SK-N-SH (cell line): ENCODE measurements at places on chromosomes 1 and 21. TPM values are rescaled to one million over a fixed set of nuclear protein-coding genes. Genes with fewer than 3 reads are reported as not detected.

Gene LCE7A
- polyA plus RNA-seq: not detected in 2 replicates

Gene GPR25
- not detected in 2 replicates for polyA plus RNA-seq

Gene S100A1
- 0.18 TPM in 1 of 2 replicates, not detected in the other for polyA plus RNA-seq

Gene UBE2U
- not detected in 2 replicates for polyA plus RNA-seq

Gene PLD5
- 0.08 and 0.11 TPM in 2 replicates for polyA plus RNA-seq

Gene TPTE
- polyA plus RNA-seq: not detected in 2 replicates

Gene SLAMF9
- polyA plus RNA-seq: 0.12 and 0.19 TPM in 2 replicates

Gene DENND2C
- polyA plus RNA-seq: 0.02 and 0.03 TPM in 2 replicates

GRCh38 chr1:82377201-82377884 is 576.6 kb downstream of the ADGRL2 start:
- DNase-seq: no peak

DNA sequence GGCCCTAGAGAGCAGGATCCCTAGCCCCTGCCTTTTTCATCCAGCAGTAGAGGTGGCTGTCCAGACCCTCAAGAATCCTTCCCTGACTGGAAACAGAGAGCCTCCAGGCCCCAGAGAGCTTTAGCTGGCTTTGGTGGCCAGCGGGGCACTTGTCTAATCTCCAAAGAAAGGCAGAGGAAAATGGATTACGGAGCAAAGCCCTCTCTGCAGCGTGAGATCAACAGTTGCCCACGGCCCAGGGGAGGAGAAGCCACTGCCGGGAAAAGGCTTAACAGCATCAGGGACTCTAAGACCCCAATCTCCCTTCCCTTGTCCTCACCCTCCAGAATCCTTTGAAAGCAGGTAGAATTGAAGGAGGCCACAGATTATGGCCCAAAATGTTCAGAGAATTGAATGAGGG is 35.8 kb upstream of the GRIK3 start:
- no peak for DNase-seq

DNA sequence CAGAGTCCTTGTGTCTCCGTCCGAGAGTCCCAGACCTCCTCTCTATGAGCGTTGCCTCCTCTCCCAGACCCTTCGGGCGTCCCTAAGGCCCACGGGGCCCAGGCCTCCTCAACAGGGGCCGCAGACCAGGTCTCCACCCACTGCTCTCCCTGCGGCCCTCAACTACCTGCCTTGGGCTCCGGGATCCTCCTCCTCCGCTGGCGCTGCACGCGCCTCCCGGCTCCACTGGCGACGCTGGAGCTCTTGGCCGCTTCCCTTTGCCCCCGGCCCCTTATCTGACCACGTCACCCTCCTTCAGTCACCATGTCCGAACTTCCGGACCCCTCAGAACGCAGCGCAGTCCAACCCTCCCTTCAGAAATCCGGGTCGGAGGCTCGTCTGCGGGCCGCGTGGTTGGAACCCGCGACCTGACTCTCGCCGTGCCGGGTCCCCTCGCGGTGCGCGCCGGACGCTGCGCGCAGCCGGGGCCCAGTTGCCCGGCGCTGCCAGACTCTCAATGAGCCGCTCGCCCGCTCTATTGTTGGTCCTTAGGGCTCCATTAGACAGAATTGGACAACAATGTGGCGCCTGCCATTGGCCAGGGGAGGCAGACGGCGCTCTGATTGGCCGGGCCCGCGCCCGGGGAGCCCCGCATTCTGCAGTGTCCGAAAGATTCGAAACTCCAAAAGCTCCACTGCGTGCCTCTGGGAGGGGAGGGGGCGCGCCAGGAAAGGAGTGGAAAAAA is at the start of gene DMRTA2:
Gene DMRTA2 (minus strand): TSS at position 498 of the 724 bp plus-strand sequence. CDS start 1,907 bp downstream, outside the sequence.
- DNase-seq: peak; percentile 86

DNA sequence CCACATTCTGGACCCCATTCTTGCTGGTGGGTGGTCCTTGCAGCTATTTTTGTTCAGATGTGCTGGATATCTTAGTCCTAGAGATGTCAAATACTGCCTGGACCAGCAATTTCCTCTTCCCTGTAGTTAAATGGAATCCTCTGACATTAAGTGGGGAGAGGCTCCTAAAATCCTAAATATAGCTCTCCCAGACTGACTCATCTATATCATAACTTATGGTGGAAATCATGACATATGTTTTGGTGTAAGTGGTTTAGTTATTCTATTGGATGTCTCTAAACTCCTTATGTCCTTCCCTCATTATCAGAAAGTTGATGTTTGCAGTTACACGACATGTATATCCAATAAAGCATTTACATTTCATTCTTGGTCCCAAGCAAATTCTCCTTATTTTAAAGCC is 73.1 kb downstream of the KCNJ6 start:
- no peak for DNase-seq

- DNase-seq: no peak
Observed at GRCh38 chr21:46083791-46084561, 13.9 kb upstream of the COL6A2 start.

- no peak for DNase-seq
Observed at GRCh38 chr1:156812293-156812990, 4.2 kb downstream of the SH2D2A start.

DNA sequence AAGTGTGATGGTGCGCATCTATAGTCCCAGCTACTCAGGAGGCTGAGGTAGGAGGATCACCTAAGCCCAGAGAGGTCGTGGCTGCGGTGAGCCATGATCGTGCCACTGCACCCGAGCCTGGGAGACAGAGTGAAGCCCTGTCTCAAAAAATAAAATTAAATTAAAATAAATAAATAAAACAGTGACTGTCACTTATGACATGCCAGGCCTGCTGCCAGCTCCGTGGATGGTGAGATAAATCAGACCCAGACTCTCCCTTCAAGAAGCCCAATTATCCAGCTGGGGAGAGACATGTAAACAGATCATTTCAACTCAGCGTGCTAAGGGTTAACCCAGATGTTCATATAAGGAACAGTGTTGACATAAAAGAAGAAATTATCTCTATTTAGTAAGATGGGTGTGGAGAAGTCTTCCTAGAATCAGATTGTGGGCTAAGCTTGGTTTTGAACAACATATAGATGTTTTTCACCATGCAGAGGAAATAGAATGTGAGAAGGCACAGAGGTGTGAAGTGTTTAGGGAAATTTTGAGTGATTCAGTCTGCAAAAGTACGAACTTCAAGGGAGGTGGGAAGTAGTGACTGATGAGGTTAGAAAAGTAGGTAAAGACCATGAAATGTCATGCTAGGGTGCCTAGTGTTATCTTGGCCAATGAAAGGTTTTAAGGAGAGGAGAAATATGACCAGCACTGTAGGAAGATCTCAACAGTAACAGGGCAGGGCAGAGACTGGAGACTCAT is 18.3 kb downstream of the YARS1 start:
- DNase-seq: peak; percentile 45

- no peak for DNase-seq
Observed at GRCh38 chr1:156663178-156663577, 14.0 kb downstream of the NES start.

DNA sequence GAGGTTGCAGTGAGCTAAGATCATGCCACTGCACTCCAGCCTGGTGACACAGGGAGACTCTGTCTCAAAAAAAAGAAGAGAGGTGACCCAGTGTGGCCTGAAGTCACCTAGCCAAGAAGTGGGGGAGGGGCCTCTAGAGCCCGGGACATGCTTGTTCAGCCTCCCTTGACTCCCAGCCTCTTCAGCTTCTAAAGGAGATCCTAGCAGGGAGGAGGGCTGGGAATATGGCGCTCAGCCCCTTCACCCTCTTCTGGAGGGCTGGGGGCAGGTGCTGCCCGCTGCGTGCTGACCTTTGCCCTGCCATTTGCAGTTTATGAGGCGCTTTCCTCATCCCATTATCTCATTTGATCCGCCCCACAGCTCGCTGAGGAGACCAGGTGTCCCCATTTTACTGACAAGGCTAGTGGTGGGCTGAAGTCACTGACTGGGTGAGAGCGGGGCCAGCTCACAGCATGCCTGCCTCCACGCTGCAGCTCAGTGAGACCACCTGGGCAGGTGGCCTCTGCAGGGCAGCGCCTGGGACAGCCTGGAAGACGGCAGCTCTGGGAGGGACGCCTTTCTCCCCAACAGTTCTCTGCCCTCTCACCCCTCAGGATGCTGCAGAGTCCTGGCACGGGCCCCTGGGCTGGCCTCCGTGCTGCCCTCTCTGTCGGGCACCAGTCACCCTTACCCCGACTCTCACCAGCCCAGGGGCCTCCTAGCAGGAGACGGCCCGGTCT is 7.5 kb downstream of the ELF3 start:
- no peak for DNase-seq

- no peak for DNase-seq
Observed at GRCh38 chr1:23553231-23554126, 5.8 kb downstream of the ID3 start.

DNA sequence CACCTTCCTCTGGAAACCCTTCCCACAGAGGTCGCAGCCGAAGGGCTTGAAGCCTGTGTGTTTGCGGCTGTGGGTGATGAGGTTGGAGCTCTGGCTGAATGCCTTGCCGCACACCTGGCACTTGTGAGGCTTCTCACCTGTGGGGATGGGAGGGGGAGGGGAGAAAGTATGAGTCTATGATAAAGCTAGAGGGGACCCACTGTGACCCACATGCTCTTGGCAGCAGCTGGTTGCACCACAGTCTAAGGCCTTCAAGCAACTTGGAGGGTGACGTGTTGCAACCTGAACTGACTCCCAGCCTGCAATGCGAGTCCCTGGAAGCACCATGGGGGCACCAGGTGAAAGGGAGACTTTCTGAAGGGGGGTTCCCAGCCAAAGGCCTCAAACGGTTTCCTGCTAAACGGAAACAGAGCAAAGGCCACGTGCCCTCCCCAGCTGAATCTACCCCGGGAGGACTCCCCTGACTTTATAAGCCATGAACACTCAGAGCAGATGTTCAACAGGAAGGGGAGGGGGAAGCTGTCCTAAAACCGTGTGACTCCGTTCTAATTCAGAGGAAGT is 10.6 kb downstream of the GFI1 start:
- no peak for DNase-seq

DNA sequence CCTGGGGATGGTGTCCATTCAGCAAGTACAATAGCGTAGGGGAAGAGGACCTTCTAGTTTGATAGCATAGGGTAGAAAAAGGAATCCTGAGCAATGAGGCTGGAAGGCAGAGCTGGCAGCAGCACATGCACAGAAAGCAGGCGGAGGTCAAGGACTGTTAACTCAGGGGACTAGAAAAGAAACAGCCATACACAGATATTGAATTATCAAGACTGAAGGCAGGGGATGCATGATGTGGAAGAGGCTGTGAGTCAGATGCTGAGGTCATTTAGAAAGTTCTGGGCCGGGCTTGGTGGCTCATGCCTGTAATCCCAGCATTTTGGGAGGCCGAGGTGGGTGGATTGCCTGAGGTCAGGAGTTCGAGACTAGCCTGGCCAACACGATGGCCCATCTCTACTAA is 65.6 kb downstream of the OPTC start:
- DNase-seq: no peak

DNA sequence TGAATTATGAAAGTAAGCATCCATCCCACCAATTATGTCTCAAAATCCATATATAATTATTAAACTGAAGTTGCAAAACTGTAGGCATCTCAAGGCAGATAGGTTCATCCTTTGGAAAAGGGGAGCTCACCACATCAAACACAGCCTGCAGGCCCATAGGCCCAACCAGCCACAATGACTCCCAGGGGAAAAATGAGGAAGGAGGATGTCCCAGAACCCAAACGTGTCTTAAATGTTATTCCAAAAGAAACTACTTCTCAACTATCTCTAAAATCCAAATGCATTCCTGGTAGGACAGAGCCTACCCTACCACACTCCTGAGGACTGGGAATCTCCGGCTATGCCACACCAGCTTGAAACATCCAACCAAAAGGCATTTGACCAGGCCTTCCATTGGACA is 12.8 kb downstream of the TIAM1 start:
- no peak for DNase-seq

DNA sequence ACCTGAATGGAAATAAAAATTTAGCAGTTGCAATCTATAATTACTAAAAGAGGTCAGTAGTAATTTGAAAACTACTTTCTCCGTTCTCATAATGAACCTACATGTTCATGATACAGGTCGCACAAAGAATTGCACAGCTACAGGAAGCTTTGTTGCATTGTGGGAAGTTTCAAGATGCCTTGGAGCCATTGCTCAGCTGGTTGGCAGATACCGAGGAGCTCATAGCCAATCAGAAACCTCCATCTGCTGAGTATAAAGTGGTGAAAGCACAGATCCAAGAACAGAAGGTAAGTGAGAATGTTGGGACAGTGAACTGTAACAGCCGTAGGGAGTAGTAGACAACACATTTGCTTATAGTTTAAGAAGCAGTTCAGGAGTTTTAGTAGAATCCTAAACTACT is 68.8 kb upstream of the BMP8A start:
- peak; percentile 9 for DNase-seq

DNA sequence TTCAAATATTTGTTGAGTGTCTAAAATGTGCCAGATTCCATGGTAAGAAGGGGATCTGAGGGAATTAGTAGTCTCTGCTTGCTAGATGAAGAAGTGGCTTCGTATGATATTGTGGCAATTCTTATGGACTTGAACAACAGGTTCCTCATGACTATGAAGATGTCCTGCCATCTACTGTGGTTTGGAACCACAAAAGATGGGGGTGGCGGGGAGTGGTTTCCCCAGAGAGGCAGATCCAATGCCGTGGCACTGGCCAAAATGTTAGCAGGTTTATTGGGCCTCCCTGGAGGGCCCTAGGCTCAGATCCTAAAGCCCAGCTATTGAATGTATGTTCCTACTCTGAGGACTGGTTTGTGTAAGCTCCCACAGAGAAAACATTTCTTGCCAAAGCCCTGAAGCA is 120.8 kb downstream of the RGS2 start:
- no peak for DNase-seq

- DNase-seq: no peak
Observed at GRCh38 chr21:29215709-29216108, 83.0 kb upstream of the BACH1 start.

GRCh38 chr1:2290171-2290578 is 62.1 kb downstream of the SKI start:
- DNase-seq: no peak

- no peak for DNase-seq
Observed at GRCh38 chr1:16120940-16121410, 34.9 kb downstream of the EPHA2 start.

GRCh38 chr1:224727351-224728289 is 111.5 kb downstream of the CNIH3 start:
- DNase-seq: no peak

DNA sequence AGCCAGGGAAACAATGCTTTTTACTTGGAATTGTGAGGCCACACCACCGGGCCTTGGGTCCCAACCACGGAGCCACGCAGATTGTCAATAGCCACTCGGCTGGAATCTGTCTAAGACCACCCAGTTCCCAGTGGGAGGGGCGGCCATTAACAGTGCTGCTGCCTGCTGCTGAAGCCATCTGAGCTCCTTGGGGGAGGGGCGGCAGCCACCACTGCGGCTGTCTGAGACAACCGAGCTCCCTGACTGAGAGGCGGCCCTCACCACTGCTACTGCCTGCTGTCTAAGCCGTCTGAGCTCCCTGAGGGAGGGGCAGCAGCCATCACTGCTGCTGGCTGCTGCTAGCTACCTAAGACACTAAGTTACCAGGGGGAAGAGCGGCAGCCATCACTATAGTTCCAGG is 64.3 kb downstream of the DMRTA2 start:
- no peak for DNase-seq

DNA sequence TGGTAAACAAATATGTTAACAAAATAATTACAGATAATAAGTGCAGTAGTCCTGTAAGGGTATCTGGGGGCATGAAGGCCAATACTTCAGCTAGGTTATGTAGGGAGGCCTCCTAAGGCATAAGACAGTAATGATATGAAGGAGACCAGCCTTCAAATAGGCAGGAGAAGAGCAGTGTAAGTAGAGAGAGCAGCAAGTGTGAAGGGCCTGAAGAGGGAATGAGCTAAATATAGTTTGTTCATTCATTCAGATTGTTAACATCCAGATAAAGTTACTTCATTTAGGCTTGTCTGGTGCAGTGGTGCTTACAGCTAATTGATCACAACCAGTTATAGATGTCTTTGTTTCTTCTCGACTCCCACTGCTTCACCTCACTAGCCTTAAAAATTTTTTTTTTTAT is 71.1 kb downstream of the EPB41 start:
- no peak for DNase-seq

GRCh38 chr1:72282271-72283021 is at the start of gene NEGR1:
NEGR1 (minus strand) TSS chr1:72282539.
- DNase-seq: peak; percentile 79
